MCF 10A (cell line): ENCODE measurements at places on chromosomes 2 and 18. TPM values are rescaled to one million over a fixed set of nuclear protein-coding genes. Genes with fewer than 3 reads are reported as not detected.

- no peak for DNase-seq
- H3K4me3 ChIP-seq, result peak overlapping the region; percentile 72
- no peaks in the 10 kb centered on the region for H3K27me3 ChIP-seq
- H3K36me3 ChIP-seq, result no peaks in the 10 kb centered on the region
- no peak overlapping the region for H3K27ac ChIP-seq
These were observed 825 bp downstream of the GRB14 start for GRCh38 chr2:164620457-164620856.

GRCh38 chr2:222603501-222603900 is 52.4 kb downstream of the FARSB start:
- H3K4me3 ChIP-seq, result no peak overlapping the region
- DNase-seq, result no peak
- H3K36me3 ChIP-seq, result peaks cover 73% of the 10 kb centered on the region
- no peaks in the 10 kb centered on the region for H3K27me3 ChIP-seq
- peaks cover 4% of the 10 kb centered on the region for H3K4me1 ChIP-seq
- H3K27ac ChIP-seq, result no peak overlapping the region

- no peak overlapping the region for H3K4me3 ChIP-seq
- no peaks in the 10 kb centered on the region for H3K36me3 ChIP-seq
- H3K27ac ChIP-seq, result no peak overlapping the region
- H3K4me1 ChIP-seq, result no peaks in the 10 kb centered on the region
- no peak for DNase-seq
These were observed 31.9 kb upstream of the ITGA6 start for GRCh38 chr2:172395503-172395902.

DNA sequence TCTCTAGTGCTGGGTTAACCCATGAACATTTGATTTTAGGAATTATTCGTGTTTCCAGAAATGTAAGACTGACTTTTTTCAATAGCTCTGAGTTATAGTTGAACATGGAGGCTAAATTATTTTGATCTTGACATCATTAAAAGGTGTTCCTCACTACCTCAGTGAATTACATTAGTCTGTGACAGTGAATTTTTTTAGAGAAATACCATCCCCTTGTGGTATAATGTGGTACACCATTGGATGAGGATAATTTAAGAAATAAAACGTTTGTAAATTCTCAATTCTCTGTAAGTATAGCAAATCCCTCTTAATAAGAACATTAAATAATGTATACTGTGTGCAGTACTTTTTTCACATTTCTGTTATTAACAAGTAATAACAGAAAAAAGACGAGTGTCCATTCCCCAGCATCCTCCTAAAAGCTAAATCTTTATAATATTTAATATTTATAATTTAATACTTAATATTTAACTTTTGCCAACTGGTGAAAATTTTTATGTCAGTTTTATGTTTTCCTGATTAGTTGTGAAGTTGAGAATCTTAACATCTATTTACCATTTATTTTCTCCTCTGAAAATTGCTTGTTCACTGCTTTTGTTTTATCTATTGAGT is 70.3 kb upstream of the CWC22 start:
- no peaks in the 10 kb centered on the region for H3K27me3 ChIP-seq
- H3K4me3 ChIP-seq, result no peak overlapping the region
- no peaks in the 10 kb centered on the region for H3K36me3 ChIP-seq
- no peaks in the 10 kb centered on the region for H3K4me1 ChIP-seq

The SIGLEC15 gene
- total RNA-seq, result not detected in 2 replicates
